ENCODE measurements at places on chromosomes 1 and 21.

- DNase-seq = no peak
Observed at GRCh38 chr1:179031855-179032513, 6.3 kb downstream of the FAM20B start.

DNA sequence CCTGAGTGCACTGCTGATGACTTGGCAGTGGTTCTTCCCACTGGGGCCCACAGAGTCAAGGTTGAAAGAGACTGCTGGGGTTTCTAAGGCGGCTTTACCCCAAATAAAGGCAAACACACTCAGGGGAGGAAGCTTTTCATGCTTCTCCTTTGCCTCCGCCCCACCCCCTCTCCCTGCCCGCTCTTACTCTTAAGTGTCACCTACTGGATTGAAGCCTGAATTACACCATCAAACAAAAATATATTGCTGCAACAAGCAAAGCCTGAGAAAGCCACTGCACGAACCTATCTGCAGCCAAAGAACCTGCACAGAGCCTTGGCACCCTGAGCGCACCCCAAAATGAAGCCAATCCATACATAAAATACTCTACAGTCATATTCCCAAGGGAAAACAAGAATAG, 63.1 kb downstream of the PTGFR start:
- no peak for DNase-seq

GRCh38 chr1:196651637-196652215, at the start of gene CFH:
Gene CFH (plus strand): TSS chr1:196652043. CDS start chr1:196652118, 75 bp downstream.
- DNase-seq = no peak

GRCh38 chr21:25927195-25927880, 192.6 kb downstream of the GABPA start:
- DNase-seq = no peak

GRCh38 chr1:12014141-12014991, 4.9 kb upstream of the MIIP start:
- DNase-seq = no peak

- DNase-seq = no peak
Observed at GRCh38 chr1:183646776-183647175, 6.3 kb downstream of the APOBEC4 start.

DNA sequence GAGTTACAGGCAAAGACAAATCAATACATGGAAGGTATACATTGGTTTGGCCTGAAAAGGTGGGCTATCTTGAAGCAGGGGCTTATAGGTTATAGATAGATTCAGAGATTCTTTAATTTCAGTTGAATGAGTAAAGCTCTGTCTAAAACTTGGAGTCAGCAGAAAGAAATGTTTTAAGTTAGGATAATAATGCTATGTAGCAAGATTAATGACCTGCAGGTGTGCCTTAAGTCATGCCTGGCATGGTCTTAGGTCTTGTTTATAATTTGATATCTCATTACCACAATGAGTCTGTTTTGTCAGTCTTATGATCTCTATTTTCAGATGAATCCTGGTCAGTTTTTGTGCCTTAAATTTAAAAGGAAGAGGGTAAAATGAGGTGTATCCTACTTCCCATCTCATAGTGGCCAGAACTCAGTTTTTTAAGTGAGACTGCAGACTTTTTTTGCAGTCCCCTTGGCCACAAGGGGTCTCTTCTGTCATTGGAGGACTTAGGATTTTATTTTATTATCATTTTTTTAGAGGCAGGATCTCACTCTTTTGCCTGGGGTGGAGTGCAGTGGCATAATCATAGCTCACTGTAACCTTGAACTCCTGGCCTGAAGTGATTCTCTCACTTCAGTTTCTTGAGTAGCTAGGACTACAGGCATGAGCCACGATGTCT, 21.3 kb upstream of the PGBD2 start:
- no peak for DNase-seq

DNA sequence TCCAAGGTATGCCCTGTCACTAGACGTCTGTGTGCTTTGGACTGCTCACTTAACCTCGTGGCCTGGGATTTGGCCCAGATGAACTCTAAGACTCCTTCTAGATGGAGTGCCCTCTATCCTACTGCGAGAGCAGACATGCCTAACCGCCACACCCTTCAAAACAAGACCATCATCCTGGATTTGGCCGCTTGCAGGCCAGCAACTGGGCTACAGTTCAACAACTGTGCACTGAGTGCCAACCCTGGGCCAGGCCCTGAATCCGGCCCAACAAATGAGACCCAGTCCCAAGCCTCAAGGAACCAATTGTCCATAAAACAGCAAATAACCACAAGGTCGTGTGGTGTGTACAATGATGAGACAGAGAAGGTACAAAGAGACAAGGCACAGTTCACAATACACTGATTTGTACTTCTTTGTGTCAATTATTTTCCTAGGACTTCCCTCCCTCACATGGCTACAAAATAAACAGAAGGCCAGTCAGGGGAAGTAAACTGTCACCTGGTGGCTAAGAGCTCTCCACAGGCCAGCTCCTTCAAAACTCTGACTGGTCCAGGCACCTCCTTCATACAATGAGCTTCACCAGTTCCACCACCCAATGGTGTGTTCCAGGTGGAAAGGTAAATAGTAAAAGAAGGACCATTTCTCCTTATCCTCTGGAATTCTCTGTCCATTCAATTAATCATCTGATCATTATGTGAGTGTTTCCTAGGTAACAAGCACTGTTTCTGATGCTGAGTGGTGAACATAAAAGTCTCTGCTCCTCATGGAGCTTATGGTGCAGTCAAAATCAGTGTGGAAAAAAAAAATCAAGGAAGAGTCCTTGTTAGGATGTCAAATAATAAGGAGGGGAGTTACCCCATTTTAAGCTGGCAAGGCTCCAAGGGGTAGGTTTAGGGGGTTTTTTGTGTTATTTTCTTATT, 60.4 kb downstream of the CAPZB start:
- no peak for DNase-seq

DNA sequence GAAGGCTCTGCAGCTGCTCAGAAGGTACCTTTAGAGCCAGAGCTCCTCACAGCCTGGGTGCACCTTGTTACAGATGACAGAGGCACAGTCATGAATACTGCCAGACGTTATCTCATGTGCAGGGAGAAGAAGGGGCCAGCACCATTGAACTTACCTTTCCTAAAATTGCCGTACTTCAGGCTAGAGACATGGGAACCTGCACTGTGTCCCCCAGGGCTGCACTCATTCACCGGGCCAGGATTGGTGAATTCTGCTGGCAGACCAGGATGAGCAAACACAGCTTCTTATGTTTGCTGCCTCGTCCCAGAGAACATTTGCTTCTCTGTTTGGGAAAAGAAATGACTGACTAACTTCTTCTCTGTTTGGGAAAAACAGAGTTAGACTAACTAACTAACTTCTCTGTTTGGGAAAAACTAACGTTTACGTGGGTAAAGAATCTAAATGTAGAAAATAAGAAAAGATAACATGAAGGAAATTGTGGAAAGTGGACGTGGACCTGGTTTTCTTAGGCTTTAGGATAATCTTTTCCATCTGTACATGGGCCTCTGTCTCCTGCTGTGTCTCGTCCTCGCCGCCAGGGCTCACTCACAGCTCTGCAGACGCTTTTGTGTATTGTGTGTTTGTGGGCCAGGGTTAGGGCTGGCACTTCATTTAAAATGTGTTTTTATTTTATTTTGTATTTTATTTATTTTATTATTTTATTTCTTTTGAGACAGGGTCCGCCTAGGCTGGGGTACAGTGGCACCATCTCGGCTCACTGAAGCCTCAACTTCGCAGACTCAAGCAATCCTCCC, 9.9 kb downstream of the OBSCN start:
- no peak for DNase-seq

DNA sequence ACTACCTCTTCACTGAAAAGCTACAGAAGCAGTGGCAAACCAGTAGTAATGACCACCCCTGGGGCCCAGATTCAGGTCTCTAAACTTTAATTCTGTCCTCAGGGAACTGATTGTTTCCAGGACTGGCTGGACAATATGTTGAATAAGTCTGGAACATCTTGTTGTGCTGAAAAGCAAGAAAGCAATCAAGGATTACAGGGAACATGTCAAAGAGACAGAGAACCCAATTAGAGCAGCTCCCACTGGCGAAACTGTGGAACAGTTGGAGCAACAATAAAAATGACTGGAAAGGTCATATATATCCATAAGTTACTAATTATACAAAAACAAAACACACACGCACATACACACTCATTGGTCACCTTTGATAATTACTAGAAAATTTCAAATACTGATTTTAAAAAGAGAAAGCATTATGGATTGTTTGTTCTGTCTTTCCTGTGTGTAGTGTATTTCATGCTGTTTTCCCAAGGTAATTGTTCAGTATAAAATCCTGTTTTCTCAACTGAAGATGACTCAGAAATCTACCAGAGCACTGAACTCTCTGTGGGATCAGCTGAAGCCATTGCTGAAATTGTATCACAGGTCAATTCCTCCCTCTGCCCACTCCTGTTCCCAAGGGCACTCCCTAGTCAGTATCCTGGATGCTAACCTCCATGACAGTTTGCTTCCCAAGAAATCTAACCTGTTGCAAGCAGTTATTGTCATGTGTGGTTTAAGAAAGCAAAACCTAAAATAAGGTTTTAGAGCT, 83.6 kb upstream of the RGS1 start:
- no peak for DNase-seq

- no peak for DNase-seq
Observed at GRCh38 chr1:24289937-24290595, 29.1 kb upstream of the GRHL3 start.

GRCh38 chr21:31880816-31881215, 8.0 kb downstream of the HUNK start:
- DNase-seq = no peak

DNA sequence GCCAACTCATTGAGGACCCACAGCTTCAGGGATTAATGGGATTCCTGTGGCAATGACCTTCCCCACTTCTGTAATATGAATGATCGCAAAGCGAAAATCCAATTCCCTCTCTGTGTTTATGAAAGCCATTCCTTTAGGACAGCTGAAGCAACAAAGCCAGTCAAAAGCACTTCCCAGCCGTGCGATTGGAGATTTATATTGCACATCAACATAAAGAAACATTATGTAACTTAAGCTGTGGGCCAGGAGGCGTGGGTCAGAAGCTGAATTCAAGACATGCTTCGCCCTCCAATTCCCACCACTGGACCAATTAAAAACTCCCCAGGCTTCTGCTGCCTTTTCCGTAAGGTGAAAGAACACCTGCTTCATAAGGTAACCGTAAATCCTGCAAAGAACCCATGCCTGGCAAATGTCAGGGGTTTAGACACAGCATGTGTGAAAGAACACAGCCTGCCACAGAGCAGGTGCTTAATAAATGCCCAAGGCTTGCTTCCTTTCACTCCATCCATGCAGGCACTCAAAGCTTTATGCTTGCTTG, 138.9 kb upstream of the SOD1 start:
- no peak for DNase-seq

DNA sequence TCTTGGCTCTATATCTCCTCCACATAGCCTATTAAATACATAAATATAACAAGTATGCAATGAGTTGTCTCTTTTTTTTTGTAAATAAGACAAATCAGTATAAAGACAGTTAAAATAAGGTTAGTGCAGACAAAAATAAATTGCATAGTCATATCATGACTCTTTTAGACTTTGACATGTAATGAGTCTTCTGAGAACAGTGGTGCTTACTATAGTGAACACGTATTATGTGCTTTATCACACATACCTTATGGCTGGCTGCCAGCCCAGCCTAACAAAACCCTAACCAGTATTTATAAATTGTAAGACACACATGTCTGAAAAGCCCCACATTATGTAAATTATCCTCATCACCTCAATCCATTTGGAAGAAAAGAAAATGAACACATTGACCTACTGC, 29.1 kb upstream of the F13B start:
- DNase-seq = no peak

DNA sequence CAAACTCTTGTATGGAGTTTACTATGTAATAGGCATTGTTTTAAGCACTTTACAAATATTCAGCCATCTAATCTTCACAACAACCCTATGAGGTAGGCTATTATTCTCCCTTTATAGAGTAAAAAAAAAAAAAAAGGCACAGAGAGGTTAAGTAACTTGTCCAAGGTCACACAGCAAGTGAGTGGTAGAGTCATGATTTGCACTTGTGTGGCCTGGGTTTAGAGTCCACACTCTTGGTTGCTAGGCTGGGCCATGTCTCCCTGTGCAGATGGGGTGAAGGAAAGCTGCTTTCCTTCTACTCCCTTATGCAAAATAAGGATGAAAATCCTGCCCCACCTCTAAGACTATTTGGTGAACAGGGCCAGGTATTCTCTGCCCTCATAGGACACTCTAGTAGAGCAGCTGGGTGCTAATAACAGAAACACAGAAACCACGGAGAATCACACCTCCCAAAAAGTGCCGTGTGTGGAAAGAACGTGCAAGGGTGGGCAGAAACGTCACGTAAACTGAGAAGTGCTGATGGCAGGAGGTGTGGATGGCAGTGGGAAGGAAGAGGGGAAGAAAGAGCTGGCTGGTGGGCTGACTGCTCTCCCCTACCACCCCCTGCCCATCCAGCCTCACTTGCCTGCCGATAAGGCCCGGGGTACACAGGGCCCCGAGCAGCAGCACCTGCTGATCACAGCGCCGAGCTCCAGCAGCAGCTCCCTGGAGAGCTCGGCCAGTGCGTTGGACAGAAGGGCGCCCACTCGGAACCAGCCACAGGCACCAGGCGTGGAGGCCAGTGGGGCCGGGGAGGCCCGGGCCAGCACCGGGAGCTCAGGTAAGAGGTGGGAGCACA, 28.3 kb upstream of the VPS13D start:
- peak; percentile 25 for DNase-seq

GRCh38 chr1:183702087-183702812, 49.1 kb upstream of the APOBEC4 start:
- no peak for DNase-seq

- DNase-seq = peak; percentile 67
Observed at GRCh38 chr1:23098463-23099170, 70.0 kb downstream of the LUZP1 start.

DNA sequence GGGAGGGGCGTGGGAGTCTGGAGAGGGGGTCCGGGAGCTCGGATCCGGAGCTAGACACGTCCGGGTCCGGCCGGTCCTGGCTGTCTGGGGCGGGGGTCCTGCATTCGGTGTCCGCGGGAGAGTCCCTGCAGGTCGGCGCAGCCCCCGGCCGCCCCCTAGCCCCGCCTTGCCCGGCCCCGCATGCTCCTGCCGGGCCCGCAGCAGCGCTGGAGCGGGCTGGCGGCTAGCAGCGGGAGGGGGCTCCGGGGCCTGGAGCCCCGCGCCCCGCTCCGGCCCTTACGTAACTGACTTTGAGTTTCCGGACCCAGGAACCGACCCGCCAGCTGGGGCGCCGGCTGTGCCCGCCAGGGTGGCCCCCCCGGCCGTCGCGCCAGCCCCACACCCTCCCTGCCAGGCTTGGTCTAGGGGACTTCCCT, 26.9 kb upstream of the EPB41 start:
- peak; percentile 64 for DNase-seq

GRCh38 chr21:41924368-41924754, 29.5 kb downstream of the C2CD2 start:
- DNase-seq = no peak

- DNase-seq = no peak
Observed at GRCh38 chr1:201251851-201252430, 31.4 kb upstream of the PKP1 start.

GRCh38 chr1:199612976-199613774, 414.3 kb upstream of the NR5A2 start:
- no peak for DNase-seq

GRCh38 chr1:47351305-47351704, 17.7 kb downstream of the CMPK1 start:
- DNase-seq = no peak
